ENCODE measurements at places on chromosomes 13 and 19. TPM values are rescaled to one million over a fixed set of nuclear protein-coding genes. Genes with fewer than 3 reads are reported as not detected.

- no peaks in the 10 kb centered on the region for H3K27me3 ChIP-seq
- no peaks in the 10 kb centered on the region for H3K36me3 ChIP-seq
- H3K27ac ChIP-seq, result no peak overlapping the region
These were observed 1185.4 kb downstream of the DIAPH3 start for GRCh38 chr13:58978331-58978730.

GRCh38 chr13:41802684-41803444 is 158.0 kb downstream of the VWA8 start:
- no peaks in the 10 kb centered on the region for H3K4me1 ChIP-seq
- H3K36me3 ChIP-seq, result peaks cover 24% of the 10 kb centered on the region
- H3K4me3 ChIP-seq, result no peak overlapping the region
- DNase-seq, result no peak
- H3K27me3 ChIP-seq, result no peaks in the 10 kb centered on the region

DNA sequence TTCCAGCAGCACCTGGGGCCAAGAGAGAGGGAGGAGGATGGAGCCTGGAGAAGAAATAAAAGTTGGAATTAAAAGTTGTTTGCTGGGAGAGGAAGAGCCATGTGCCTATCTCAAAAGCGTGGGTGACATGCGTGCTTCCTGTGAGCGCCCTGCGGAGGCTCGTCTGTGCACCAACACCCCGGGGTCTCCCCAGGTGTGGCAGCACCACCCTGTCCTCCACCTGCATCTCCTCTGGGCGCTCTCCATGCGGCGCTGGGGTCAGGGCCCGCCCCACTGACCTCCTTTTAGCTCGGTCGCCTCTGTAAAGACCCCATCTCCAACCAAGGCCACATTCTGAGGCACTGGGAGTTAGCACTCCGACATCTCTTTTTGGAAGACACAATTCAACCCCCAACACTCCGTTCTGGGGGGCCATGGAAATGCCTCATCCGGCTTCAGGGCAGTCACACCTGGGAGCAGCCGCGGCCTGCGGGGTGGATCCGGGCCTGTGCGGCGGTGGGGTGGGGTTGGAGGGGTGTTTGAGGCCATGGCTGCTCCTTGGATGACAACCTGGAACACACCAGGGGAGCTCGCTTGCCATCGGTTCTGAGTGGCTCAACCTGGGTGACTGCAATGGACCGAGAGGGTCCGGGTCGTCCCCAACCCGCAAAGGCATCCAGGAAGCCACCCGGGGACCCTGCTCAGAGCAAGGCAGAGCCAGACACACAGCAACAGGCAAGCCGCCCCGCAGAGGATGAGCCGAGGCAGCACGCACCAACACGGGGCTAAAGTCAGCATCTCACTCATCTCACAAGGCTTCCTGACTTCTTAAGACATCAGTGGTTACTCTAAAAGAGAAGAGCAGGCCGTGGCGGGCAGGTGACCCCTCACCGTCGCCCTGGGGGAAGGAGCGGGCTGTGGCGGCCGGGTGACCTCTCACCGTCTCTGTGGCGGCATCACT is 79.4 kb upstream of the MCF2L start:
- no peaks in the 10 kb centered on the region for H3K27me3 ChIP-seq
- no peaks in the 10 kb centered on the region for H3K36me3 ChIP-seq
- peaks cover 7% of the 10 kb centered on the region for H3K4me1 ChIP-seq
- no peak for DNase-seq
- H3K4me3 ChIP-seq, result no peak overlapping the region

Gene LGI4
- total RNA-seq, result 59.3 TPM

Gene IL12RB1
- total RNA-seq, result 1.5 TPM

Gene ZSWIM9
- 16.0 TPM for total RNA-seq

Gene NPHS1
- total RNA-seq, result not detected

DNA sequence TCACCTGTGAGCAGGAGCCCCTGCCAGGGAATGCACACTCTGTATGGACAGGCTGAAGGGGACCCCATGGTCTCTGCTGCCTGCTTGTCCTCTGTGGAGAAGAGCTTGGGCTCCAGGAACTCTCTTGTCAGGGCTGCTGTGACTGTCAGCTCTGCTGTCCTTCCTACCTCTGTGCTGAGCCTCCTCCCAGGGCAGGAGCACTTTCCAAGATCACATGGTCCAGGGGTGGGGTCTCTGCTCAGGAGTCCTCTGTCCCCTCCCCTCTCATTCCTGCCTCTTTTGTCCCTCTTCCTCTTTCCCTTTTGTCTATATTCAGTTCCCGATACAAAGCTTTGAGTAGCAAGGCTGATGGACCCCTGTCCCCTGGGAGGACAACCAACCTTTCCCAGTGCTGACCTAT is at the start of gene CEACAM7:
CEACAM7 (minus strand) TSS at position 173 of the 400 bp plus-strand sequence; CDS start at position 68, 105 bp downstream.
- H3K27ac ChIP-seq, result no peak within 1 kb of the TSS
- H3K4me1 ChIP-seq, result no peaks in the 10 kb centered on the region
- no peaks in the 10 kb centered on the region for H3K27me3 ChIP-seq
- H3K36me3 ChIP-seq, result no peaks in the 10 kb centered on the region

Gene REX1BD
- total RNA-seq, result 173 TPM

DNA sequence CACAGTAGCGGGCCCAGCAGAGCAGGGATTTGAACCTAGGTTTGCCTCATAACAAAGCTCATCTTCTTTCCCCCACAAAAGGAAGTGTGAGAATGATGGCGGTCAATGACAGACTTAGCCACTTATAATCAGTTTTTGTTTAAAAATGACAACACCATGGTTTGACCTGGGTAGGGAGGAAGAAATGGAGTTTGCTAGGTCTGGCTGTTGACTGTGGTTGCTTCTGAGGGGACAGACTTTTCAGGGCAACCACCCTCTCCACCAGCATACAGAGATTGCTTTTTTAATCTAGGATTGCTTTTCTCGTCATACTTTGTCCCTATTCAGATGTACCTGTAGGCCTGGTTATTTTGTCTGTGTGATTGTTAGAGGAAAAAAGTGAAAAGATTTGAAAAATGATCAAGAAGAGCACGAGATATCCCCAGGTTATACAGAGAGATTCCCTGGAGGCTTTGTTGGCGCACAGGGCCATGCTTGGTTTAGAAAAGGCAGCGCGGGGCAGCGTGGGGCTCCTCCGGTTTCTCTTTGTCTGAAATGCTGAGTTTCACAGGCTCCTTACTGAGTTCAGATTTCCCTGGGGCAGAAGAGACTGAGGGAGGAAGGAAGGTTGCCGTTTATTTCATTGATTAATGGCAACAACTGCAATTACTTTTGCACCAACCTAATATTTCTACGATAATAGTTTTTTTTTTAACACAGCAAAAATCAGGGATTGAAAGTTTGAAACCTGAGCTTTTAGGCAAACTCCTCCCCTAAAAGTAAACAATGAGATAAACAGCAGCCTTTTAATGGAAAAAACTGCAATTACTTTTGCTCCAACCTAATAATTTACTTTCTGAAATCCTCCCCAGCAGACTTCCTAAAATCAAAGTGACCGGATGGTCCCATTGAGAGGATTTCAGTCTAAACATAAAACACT is 97.0 kb upstream of the RNF113B start:
- no peak for DNase-seq
- H3K4me1 ChIP-seq, result no peaks in the 10 kb centered on the region
- no peaks in the 10 kb centered on the region for H3K36me3 ChIP-seq
- H3K4me3 ChIP-seq, result no peak overlapping the region
- no peak overlapping the region for H3K27ac ChIP-seq

Gene MAG
- total RNA-seq, result not detected

DNA sequence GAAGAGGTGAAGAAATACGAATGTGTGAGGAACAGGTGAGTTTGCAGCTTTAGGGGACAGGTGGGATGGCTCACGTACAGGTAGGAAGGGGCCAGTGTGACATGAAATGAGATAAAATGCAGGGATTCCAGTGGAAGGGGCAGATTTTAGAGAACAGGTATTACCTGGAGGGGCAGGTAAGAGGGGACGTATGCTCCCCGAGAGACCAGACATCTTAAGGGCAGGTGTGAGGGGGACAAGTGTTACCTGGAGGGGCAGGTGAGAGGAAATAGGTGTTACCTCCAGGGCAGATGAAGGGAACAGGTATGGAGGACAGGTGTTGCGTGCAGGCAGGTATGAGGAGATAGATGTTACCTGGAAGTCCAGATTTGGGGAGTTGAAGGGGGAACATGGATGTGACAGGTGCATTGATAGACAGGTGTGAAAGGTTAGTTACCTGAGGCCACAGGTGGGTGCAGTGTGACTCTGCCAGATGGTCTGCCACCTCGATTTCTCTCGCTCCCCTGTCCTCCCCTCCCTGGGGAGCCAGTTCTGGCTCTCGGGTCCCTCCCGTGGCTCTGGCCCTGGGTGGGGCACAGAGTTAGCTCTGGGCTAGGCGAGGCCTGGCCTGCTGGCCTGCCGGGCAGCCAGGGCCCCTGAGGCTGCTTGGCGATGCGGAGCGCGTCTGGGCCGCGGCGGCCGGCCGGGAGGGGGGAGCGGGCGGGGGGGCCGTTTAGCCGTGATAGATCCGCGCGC is 2.1 kb downstream of the ERFL start:
- no peak overlapping the region for H3K27ac ChIP-seq
- no peak overlapping the region for H3K4me3 ChIP-seq
- H3K27me3 ChIP-seq, result peaks cover 39% of the 10 kb centered on the region
- H3K4me1 ChIP-seq, result no peaks in the 10 kb centered on the region
- no peak for DNase-seq

DNA sequence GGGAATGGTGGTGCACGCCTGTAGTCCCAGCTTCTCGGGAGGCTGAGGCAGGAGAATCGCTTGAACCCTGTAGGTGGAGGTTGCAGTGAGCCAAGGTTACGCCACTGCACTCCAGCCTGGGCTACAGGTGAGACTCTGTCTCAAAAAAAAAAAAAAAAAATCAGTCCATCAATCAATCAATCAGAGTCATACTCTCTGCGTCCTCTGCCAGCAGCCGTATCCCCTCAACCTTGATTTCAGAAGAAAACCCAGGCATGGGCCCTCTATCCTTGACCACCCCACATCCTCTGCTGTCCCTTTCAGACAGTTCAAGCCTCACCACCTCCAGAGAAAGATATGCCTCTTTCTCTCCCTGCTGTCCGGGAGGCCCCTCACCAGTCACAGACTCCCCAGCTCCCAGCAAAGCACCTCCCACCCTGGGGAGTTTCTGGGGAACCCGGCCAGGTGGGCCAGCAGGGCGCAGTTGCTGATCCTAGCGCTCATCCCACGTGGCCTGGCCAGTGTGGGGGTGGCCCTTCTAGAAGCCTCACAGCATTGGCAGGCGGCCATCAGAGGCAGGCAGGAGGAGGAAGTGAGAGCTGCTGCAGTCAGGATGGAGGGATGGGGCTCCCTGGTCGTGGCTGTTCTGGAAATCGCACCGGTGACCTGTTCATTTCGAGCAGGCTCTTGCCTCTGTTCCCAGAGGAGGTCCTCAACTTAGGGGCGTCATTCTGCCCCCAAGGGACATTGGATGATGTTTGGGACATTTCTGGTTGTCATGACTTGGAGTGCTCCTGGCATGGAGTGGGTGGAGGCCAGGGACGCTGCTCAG is 10.2 kb upstream of the JSRP1 start:
- H3K36me3 ChIP-seq, result peaks cover 1% of the 10 kb centered on the region
- peak; percentile 70 for DNase-seq
- H3K4me3 ChIP-seq, result no peak overlapping the region
- H3K27ac ChIP-seq, result peak overlapping the region; percentile 35
- H3K4me1 ChIP-seq, result peaks cover 4% of the 10 kb centered on the region
- H3K27me3 ChIP-seq, result no peaks in the 10 kb centered on the region

DNA sequence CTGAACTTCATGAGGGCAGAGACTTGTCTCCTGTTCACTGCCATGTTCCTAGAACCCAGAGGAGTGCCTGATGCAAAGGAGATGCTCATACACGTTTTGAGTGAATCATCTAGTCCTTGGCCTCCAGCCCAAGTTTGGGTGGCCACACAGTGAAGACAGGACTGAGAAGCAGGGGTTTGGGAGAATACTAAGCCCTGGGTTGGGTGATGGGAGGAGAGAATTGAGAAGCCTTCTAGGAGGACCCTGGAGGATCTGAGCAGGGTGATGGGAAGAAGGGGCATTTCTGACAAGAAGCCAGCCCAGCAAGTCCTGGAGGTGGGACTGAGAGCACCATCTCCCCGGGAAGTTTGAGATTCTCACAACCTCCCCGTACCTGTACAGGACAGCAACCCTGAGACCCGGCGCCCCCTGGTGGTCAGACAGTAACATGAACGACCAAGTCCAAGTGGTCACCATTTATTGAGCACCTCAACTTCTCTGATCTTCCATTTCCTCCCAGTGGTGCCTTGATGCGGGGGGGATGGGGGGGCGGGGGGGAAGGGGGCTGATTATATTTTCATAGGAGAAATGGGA is 11.0 kb downstream of the CTU1 start:
- peaks cover 20% of the 10 kb centered on the region for H3K36me3 ChIP-seq
- H3K4me3 ChIP-seq, result no peak overlapping the region
- DNase-seq, result no peak
- H3K4me1 ChIP-seq, result no peaks in the 10 kb centered on the region
- H3K27ac ChIP-seq, result no peak overlapping the region

GRCh38 chr13:97259798-97260714 is 37.9 kb downstream of the MBNL2 start:
- H3K27ac ChIP-seq, result peak overlapping the region; percentile 79
- DNase-seq, result no peak
- no peaks in the 10 kb centered on the region for H3K36me3 ChIP-seq
- H3K4me3 ChIP-seq, result no peak overlapping the region
- H3K27me3 ChIP-seq, result no peaks in the 10 kb centered on the region

GRCh38 chr13:98214008-98214643 is 37.1 kb upstream of the RNF113B start:
- H3K4me3 ChIP-seq, result no peak overlapping the region
- H3K36me3 ChIP-seq, result no peaks in the 10 kb centered on the region
- H3K4me1 ChIP-seq, result no peaks in the 10 kb centered on the region
- no peak for DNase-seq
- H3K27ac ChIP-seq, result no peak overlapping the region

Gene TINCR
- total RNA-seq, result not detected

Gene ZNF582
- 0.43 TPM for total RNA-seq

GRCh38 chr13:33340631-33341030 is 55.1 kb upstream of the STARD13 start:
- no peak overlapping the region for H3K27ac ChIP-seq
- H3K36me3 ChIP-seq, result no peaks in the 10 kb centered on the region
- no peaks in the 10 kb centered on the region for H3K4me1 ChIP-seq

DNA sequence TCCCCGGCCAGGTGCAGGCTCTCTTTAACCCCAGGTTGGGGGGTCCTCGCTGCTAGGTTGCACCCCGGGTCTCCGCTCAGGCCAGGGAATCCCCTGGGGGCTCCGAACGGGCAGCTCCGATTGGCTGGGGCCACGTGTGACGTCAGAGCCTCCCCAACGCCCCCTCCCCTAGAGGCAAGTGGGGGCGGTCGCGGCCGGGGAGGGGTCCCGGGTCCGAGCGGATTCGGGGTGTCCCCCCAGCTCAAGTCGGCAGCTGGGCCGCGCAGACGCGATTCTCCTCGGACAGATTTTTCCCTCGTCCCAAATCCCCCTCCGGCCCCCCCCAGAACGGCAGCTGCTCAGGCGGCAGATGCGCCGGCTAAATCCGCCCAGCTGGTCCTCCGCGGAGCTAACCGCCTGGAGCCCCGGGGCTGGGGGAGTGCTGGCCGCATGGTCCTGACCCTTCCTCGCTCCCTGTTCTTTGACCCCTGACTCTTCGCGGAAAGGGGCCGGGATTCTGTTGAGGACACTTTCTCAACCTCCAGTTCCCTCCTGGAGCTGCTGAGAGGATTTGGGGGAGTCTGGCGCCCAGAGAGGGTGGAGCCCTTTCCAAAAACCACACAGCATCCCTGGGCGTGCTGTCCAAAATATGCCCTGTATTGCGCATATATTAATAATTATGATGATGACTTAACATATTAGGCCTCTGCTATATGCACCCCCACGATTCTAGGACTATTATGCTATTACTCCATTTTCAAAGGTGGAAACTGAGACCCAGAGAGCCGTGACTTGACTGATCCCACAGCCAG is 25.4 kb upstream of the SEMA6B start:
- H3K36me3 ChIP-seq, result no peaks in the 10 kb centered on the region
- DNase-seq, result no peak
- H3K4me3 ChIP-seq, result peak overlapping the region; percentile 33
- no peaks in the 10 kb centered on the region for H3K4me1 ChIP-seq
- peaks cover 23% of the 10 kb centered on the region for H3K27me3 ChIP-seq
- no peak overlapping the region for H3K27ac ChIP-seq
